ENCODE measurements at places on chromosomes 1 and 21. TPM values are rescaled to one million over a fixed set of nuclear protein-coding genes. Genes with fewer than 3 reads are reported as not detected.

DNA sequence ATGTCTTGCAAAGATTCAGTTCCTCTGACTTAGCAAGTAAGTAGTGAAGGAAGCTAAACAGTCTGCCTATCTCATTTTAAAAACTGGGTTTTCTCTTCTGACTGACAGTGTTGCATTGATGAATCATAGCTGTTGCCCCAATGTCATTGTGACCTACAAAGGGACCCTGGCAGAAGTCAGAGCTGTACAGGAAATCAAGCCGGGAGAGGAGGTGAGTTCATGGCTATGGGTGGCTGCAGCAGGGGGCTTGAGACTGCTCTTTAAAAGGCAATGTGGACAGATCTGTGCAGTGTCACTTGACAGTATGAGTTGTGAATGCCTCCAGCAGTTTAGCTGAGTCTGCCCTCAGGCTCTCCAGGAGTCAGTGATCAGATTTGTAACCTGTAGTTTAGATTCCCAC, 46.6 kb downstream of the SMYD2 start:
- H3K4me1 ChIP-seq: peaks cover 14% of the 10 kb centered on the region
- H3K27ac ChIP-seq: no peak overlapping the region
- H3K4me3 ChIP-seq: no peak overlapping the region
- peaks cover 36% of the 10 kb centered on the region for H3K36me3 ChIP-seq
- no peak for DNase-seq

Gene FCRL1
- 111 TPM for total RNA-seq

Gene MTOR
- 49.9 TPM for total RNA-seq

Gene OTUD3
- 13.2 TPM for total RNA-seq

Gene ZNF695
- total RNA-seq: 0.83 TPM

GRCh38 chr1:197453376-197454058, 185.5 kb downstream of the CRB1 start:
- H3K27me3 ChIP-seq: peaks cover 2% of the 10 kb centered on the region
- no peak for DNase-seq

DNA sequence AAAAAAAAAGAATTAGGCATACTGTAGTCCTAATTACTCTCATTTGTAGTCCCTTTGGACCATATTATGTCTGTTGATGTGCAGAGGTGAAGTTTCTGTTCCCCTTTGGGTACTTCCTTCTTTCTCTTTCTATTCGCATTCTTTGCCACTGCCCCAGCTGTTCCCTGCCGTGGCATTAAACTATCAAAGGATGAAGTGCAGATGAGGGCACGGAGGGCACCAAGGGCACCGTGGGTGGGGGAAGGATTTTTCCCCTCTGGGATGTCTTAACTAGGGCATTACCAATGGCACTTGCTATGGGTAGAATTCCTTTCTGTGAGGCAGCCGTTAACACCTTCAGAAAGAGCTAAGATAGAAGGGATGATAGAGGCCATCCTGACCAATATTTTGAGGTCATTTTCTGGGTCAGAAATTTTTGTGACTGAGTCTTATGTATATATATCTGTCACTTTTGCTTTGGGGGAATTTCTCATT, 4.9 kb upstream of the MAPKAPK2 start:
- peaks cover 73% of the 10 kb centered on the region for H3K4me1 ChIP-seq
- peak; percentile 52 for DNase-seq
- H3K4me3 ChIP-seq: peak overlapping the region; percentile 78
- no peaks in the 10 kb centered on the region for H3K36me3 ChIP-seq
- no peaks in the 10 kb centered on the region for H3K27me3 ChIP-seq
- H3K27ac ChIP-seq: peak overlapping the region; percentile 95

GRCh38 chr1:178192686-178193085, 98.8 kb downstream of the RASAL2 start:
- peaks cover 3% of the 10 kb centered on the region for H3K4me1 ChIP-seq
- H3K27me3 ChIP-seq: peaks cover 14% of the 10 kb centered on the region
- H3K4me3 ChIP-seq: no peak overlapping the region
- H3K27ac ChIP-seq: no peak overlapping the region
- H3K36me3 ChIP-seq: no peaks in the 10 kb centered on the region

DNA sequence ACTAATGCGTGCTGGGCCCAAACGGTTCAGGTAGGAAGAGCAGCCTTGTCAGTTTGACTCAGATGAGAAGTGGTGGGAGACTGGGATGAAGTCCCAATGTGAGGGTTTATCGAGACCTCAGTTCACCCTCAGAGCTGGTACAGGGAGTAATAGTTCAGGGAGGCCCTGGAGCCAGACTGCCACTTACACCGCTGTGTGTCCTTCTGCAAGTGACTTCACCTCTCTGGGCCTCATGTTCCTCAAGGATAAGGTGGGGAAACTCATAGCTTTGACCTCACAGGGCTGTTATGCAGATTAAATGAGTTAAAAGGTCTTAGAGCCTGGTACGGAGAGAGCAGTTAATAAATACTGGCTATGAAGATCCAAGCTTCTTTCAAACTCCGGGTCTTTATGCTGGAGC, 219.9 kb downstream of the TRABD2B start:
- H3K27ac ChIP-seq: no peak overlapping the region
- no peaks in the 10 kb centered on the region for H3K36me3 ChIP-seq
- H3K4me1 ChIP-seq: no peaks in the 10 kb centered on the region
- no peak overlapping the region for H3K4me3 ChIP-seq
- H3K27me3 ChIP-seq: peaks cover 4% of the 10 kb centered on the region

- DNase-seq: no peak
- H3K4me1 ChIP-seq: peaks cover 39% of the 10 kb centered on the region
Observed at GRCh38 chr1:108010581-108010980, 45.6 kb upstream of the VAV3 start.

Gene RXFP4
- not detected for total RNA-seq

Gene TDRD5
- not detected for total RNA-seq

Gene FLG2
- not detected for total RNA-seq

Measured in activated B cell treated with CpG ODN at 0.5 μM for 24 hours (primary cell).